ENCODE measurements at places on chromosomes 2 and 18.

GRCh38 chr2:171410624-171411023 lies 23.2 kb downstream of the METTL8 start:
- DNase-seq: no peak

DNA sequence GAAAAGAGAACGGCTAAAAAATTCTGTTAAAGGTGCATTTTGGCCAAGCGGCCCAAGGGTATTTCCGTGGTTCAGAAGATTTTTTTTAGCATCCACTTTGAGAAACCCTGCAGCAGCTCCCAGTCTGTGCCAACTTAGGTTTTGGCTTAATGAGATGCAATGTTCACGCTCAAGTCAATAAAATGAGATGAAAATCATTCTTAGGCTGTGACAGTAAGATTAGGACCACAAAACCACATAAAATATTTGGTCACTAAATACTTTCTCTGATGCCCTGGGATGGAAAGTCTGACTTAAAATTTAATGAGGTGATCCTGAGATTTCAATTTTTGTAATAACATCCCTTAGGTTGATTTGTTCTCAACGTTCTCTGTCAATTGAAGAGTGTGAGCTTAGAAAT lies 74.2 kb upstream of the FHL2 start:
- DNase-seq: no peak

GRCh38 chr2:44342854-44343253 lies 18.4 kb downstream of the PREPL start:
- DNase-seq: no peak

DNA sequence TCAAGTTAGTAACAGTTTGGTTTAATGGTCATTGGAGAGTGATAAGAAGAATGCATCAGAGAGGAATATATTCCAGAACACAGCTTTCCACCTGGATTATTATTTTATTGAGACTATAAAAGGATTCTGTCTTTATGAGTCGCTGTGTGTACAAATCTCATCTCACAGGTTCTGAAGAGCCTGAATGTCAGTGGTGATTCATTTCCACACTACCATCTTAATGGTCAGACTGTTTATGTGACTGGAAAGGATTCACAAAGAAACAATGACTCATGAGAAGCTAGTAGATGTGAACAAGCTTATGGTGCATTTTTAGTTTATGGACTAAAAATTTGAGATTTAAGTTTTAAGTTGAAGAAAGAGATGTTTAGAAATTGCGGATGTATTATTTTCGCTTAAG lies 685.4 kb upstream of the NRXN1 start:
- DNase-seq: no peak

DNA sequence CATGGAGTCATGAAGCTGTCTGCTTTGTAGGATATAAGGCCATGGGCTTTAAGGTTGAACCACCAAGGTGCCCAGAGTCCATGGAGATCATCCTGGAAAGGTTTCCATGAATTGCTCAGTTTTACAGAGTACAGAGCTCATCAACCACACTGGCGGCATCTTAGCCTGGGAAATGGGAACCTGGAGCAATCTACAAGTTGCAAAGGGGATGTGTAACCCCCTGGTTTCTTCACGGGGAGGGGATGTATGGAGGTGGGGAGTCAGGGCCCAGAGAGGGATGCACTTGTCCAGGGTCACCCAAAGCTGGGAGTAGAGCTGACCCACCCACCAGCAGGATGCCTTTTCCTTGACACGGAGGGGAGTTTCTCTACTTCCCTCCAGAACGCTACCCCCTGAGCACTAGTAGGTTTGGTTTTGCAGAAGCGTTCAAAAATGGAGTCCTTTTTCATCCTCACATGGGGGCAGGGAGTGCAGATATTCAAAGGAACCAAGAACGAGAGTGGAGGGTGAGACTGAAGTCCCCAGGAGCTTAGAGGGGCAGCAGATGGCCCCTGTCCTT lies 7.2 kb downstream of the TMEM37 start:
- DNase-seq: no peak

DNA sequence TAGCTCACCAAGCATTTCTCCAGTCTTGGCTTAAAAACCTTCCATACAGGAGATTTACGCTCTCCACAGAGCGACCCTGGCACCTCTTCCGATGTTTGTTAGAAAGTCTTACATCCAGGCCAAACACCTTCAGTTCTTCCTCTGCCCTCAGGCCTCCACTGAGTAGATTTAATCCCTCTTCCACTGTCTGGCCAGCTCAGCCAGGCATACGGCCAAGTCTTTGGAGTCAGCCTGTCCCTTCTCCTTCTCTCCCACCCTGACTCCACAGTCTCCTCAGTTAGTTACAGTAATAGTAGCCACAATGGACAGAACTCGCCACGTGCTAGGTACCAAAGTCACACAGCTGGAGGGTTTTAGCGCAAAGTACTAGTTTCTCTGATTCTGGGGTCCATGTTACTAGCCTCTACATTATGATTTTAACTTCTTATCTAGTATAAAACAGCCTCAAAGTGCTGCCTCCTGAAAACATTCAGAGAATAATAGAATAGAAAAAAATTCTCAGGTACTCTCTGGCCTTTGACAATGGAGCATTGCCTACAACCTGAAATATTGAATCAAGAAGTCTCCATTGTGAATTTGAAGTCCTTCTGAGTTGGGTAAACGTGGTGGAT lies 39.5 kb downstream of the THNSL2 start:
- DNase-seq: no peak

DNA sequence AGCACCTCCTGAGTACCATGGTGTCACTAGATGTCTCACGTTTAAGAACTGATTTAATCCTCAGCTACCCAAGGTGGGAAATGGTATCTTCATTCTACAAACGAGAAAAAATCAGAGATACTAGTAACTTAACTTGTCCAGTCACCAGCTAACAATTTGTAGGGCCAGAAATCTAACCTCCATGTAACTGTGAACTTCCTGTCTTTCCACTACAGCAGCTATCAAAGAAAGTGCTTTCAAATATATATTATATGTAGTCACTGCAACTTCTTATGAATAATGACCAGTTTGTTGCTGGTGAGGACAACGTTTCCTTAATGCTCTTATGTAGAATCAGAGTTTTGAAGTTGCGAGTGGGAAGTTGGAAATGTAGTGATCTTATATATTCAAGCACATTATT lies 1.9 kb downstream of the REV1 start:
- no peak for DNase-seq

- no peak for DNase-seq
These were observed 49.4 kb downstream of the MRPS9 start for GRCh38 chr2:105087273-105087672.

DNA sequence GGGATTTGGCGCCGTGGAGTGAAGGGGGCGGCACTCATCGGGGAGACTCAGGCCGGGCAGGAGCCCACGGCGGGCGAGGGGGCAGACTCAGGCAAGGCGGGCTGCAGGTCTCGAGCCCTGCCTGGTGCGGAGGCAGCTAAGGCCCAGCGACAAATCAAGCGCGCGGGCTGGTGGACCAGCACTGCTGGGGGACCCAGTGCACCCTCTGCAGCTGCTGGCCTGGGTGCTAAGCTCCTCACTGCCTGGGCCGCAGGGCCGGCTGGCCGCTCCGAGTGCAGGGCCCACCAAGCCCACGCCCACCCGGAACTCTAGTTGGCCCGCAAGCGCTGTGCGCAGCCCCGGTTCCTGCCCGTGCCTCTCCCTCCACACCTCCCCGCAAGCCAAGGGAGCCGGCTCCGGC lies 26.2 kb upstream of the SPP2 start:
- no peak for DNase-seq

- DNase-seq: no peak
These were observed 62.5 kb downstream of the C1D start for GRCh38 chr2:68000170-68000825.

DNA sequence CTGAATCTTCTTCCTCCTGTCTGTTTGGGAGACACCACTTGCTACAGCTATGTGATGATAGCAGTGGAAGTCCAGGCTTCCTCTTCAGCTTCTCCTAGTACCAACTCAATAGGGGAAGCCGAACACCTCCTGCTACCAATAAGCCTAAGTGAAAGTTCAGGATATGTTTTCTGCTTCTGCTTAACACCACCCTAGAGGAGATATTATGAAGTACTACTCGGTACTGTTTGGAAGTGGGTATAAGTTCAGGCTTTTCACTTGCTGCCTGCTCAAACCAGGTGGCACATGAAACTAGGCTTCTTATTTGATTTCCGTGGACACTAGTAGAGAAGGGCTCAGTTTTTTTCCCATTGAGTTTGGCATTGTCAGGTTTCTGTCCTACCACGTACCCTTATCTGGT lies 99.8 kb downstream of the PTPN4 start:
- no peak for DNase-seq

DNA sequence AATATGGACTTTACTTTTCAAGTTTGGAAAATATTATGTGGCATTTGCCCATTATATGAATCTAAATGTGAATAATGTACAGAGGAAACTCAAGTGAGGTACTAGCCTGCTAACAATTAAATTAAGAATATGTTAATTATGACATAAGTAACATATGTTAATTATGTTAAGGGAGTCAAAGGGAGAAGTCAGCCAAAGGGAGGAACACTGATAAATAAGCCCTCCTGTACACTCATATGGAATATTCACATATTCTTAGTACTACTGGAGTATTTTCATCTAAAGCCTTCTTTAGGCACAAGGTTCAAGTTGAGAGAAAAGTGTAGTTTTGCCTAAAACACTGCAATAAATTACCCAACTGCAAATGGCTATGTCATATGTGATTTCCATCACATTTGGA lies 30.1 kb downstream of the ITGB6 start:
- DNase-seq: no peak

DNA sequence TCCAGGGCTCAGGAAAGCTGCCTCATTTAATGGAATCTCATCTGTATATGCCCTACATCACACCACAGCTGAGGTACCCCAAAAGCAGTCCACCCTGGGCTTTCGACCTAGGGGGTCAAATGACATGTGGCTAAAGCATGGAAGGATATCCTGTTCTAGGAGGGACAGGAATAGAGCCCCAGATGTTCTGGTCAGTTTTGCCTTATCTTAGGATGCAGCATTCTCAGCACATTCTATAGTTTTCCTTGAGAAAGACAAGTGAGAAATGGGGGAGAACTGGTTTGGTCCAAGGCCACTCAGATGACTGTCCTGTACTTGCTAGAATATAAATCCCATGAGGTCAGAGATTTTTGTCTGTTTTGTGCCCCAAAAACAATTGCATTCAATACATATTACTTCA lies 688.0 kb upstream of the ZEB2 start:
- no peak for DNase-seq

- DNase-seq: no peak
These were observed 36.9 kb downstream of the SCN1A start for GRCh38 chr2:166090908-166091307.

- no peak for DNase-seq
These were observed 163.8 kb upstream of the MEX3C start for GRCh38 chr18:51361130-51361860.

GRCh38 chr18:321865-322467 lies 54.1 kb upstream of the THOC1 start:
- DNase-seq: no peak

DNA sequence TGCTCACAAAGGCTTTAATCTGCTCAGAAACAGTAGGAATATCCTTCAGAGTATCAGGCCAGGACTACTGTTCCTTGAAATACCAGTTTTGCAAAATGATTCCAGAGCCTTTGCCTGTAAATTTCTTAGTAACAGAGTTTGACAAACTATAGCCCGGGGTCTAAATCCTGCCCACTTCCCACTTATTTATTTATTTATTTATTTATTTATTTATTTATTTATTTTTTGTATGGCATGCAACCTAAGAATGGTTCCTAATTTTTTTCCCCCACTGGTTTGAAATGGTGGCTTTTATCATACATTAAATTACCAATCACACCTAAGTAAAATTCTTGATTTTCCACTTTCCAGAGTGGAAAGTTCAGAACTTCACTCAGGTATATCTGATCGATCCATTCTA lies 45.6 kb downstream of the KCNG3 start:
- DNase-seq: no peak

- DNase-seq: no peak
These were observed 81.7 kb upstream of the CAPN13 start for GRCh38 chr2:30888852-30889409.
